Myocyte (in vitro differentiated cells): ENCODE measurements at places on chromosomes 2 and 18.

DNA sequence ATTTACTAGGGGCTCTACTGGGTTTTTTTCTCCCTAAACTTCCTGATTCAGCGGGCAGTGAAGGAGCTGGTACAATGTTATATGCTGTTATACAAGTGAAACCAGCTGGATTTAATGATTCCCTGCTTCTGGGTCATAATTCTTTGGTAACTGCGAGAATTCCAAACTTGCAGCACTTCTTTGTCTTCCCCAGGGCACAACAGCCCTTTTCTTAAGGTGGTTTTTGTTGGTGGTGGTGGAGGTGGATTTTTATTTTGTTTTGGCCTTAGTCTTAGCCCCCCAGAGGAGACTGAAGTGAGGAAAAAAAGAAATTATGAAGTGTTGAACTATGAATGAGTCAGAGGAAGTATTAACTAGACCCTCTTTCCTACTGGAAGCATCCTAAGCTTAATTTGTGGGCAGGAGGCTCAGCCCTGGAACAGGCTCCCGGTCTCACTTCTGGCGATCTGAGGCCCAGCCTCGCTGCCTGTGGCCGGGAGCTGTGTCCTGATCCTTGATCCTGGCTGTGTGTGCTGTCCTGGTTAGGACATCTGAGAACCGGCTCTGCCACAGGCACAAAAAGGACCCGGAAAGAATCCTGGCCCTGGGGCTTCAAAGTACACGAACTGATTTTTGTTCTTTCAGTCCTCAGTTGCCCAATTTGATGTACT, 141.9 kb downstream of the LYPD6B start:
- no peak for DNase-seq

DNA sequence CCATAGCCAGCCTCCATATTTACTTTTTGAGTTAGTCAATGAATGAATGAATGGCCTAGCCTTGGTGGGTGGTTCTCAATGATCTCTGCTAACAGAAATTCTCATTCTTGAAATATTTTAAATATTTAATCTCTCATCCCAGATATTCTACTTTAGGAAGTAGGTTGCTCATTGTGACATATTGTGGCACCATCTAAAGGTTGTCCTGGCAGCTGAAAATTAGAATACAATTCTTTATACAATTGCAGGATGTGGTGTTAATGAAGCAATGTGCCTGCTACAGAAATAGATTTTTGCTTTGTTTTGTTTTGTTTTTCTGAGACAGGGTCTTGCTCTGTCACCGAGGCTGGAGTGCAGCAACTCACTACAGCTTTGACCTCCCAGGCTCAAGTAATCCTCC, 35.8 kb downstream of the SCG2 start:
- no peak for DNase-seq

GRCh38 chr2:217785544-217786045, 217.2 kb downstream of the TNS1 start:
- peak; percentile 68 for DNase-seq

GRCh38 chr2:54839461-54840255, 116.2 kb downstream of the EML6 start:
- no peak for DNase-seq

DNA sequence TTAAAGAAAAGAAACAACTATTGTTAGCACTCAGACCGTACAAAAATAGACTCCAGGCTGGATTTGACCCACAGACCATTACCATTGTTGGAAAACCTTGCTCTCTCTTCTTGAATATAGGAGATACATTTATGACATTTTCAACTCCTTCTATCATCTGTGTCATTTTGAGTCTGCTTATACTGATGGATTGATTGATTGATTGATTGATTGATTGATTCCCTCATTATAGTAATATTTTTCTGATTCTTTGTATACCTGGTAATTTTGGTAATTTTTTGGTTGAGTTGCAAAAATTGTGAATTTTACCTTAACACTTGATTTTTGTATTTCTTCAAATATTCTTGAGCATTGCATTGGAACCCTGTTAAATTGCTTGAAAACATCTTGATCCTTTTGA, 114.2 kb upstream of the KLHL29 start:
- no peak for DNase-seq

DNA sequence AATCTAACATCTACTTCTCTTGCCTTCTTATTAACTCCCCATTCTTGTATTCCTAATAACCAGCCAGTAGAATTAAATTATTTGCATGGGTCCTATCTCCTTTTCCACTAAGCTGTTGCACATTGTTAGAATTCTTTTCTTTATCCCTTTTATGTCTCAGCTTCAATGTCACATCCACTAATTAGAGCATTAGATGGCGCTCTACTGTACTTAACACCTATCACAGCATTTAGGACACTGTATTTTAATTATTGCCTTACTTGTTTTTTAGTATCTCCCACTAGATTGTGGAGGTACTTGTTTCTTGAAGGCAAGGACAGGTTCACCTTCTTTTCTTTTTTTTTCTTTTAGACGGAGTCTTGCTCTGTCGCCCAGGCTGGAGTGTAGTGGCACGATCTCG, 3.8 kb downstream of the LIPT1 start:
- DNase-seq = no peak

DNA sequence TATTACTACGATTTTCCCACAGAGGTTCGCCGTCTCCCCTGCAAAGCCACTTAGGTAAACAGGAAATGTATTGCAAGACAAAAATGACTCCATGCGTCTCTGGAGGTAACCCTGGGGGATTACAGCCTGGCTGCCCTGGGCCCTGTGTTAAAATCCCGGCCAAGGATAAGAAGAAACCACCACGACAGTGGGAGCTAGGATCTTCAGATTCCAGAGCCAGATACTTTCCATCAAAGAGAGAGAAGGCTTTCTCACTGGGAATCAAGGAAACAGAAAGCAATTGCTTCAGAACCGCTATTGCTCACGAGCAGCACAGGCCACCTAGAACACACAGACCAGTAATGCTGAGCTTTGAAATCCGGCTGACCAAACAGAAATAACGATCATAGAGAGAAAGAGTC, 97.9 kb upstream of the ZNF516 start:
- no peak for DNase-seq

DNA sequence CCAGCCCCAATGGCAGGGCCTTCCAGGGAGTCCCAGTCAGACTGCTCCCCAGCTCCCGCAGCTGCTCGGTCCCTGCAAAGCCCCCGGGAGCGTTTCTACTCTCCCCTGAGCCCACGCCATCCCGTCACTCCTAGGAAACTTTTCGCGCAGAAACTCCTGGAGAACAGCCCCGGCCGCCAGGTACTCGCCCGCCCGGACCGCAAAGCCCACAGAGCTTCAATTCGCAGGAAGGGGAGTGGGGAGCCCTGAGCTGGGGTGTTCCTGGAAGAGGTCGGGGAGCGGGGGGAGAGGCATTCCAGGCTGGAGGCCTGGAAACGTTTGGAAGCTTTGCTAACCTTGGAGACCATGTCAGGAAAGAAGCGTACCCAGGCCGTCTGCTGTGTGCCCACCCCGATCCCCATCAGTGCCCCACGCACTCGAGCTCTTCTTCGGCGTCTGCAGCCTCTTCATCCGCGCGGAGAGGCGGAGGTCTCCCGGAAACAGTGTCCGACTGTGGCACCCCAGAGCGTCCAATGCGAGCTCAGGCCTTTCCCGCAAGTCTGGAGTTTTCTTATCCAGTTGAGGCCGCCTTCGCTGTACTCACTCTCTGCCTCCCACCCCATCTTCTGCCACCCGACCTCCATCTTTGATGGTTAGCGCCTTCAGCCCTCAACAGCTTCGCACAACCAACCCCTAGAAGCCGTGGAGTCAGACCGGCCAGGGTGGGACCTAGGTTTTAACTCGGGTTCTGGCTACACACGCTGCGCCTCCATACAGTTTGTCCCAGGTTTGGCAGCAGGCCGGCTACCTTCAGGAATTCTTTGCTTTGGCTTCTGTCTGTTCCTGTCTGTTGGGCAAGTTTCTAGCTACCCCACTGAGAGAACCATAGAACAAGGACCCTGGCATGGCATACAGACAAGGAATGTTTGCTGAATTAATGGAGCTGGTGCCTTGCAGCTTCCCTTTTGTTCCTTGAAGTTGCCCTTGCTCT, 3.7 kb downstream of the PCGF1 start:
- DNase-seq = no peak

GRCh38 chr2:27369471-27370025, 590 bp downstream of the EIF2B4 start:
- no peak for DNase-seq

DNA sequence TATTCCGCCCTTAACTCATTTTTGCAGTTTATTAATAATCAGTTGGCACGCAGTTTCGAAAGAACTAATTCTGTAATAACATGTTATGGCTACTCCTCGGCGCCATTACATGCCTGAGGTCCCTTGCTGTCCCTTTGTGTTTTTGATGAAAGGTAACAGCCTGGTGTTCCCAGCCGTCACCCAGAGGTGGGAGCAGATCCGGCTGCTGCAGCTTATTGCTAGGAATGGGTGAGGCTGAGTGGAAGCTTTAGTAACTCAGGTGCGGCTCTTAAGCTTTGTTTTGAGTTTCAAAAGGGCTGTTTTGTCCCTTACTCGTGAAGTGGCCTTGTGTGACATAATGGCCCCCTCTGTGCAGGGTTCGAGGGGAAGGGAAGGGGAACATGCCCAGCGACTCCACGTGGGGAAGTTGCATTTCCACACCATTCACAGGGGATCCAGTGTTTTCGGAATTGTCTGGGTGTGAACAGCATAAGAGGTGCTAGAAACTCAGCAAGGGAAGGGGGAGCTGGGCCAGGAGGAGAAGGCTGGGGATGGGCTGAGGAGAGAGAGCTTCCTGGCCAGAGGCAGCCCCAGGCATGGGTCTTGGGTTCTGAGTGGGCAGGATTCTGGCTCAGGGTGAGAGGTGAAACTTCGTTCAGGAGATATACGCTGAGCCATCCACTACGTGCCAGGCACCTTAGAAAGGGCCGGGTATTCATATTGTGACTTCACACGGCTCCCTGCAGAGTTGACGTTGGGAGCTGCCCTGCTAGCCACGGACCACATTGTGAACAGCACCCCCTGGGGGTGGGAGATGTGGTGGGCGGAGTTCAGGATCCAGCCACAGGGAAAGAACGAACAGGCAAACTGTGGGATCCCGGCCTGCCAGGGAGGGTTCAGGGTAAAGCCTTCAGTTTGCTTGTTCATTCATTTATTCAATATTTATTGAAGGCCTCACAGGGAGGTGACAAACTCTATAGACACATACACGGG, 84.4 kb downstream of the TGOLN2 start:
- no peak for DNase-seq

GRCh38 chr2:40242315-40242714, 209.6 kb downstream of the SLC8A1 start:
- no peak for DNase-seq

GRCh38 chr2:204880928-204881327, 335.7 kb downstream of the PARD3B start:
- no peak for DNase-seq

GRCh38 chr2:234968631-234969305, 17.0 kb downstream of the SH3BP4 start:
- DNase-seq = no peak

- no peak for DNase-seq
These were observed 385.0 kb upstream of the KLHL29 start for GRCh38 chr2:22999951-23000350.

- DNase-seq = no peak
These were observed 34.6 kb downstream of the SH3BP4 start for GRCh38 chr2:234986390-234986789.

GRCh38 chr18:28063271-28063761, 113.6 kb downstream of the CDH2 start:
- no peak for DNase-seq

DNA sequence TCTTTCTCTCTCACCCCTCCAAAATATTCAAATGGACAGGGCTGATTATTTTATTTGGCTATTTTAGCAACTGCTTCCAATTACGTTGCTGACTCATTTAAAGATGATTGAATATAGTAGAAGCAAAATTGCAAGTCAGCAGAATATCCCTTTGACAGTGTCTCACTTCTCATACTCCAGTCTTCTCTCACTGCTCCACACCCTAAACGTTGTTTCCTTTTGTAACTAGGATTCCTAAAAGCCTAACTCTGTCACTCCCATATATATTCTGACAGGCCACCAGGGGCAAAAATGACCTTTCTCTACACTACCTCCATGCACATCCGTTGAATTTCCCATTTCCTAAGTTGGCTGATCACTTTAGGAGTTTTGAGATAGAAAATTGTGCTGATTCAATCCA, 351.1 kb downstream of the RND3 start:
- no peak for DNase-seq

GRCh38 chr2:200705305-200706041, 106.2 kb upstream of the BZW1 start:
- peak; percentile 20 for DNase-seq

- no peak for DNase-seq
These were observed 22.9 kb downstream of the RTTN start for GRCh38 chr18:70182548-70182947.

- DNase-seq = peak; percentile 35
These were observed 46.6 kb upstream of the GALR1 start for GRCh38 chr18:77203071-77203470.

DNA sequence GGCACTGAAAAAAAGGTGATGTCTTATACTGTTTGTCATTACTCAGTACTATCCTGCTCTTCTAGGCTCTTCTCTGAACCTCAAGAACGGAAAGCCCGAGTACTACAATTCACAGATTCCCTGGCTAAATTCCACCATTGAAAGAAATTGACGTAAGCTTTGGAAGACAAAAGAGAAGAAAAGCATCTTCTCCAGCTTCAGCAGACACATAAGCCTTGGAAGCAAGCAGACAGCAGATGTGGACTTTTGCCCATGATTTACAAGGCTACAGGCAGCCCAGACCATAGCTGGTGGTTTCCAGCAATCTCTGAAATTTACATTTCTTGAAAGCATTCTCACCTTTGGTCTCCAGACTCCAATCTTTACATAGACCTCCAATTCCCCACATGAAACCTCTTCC, 289.0 kb downstream of the C1D start:
- no peak for DNase-seq

- DNase-seq = no peak
These were observed 811.1 kb upstream of the LRATD1 start for GRCh38 chr2:13821255-13821880.

DNA sequence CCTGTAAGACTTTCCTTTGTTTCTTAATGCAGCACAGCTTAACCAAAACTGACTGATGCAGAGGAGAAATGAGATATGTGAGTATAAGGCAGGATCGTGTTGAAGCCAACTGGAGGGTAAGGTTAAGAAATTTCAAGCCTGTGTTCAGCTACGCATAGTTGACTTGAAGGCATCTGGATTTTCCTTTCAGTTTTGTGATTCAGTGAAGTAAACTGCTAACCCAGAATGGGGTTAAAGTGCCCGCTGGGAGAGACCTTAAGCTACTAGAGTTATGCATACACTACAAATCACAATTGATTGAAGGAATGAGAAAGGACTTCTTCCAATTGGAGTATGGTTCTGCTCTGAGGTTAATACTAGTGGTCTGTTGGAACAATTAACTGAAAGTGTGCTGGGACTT, 22.6 kb downstream of the THSD7B start:
- no peak for DNase-seq

GRCh38 chr2:181910028-181910831, 18.7 kb downstream of the ITPRID2 start:
- DNase-seq = no peak
